ENCODE measurements at places on chromosomes 16 and 17.

DNA sequence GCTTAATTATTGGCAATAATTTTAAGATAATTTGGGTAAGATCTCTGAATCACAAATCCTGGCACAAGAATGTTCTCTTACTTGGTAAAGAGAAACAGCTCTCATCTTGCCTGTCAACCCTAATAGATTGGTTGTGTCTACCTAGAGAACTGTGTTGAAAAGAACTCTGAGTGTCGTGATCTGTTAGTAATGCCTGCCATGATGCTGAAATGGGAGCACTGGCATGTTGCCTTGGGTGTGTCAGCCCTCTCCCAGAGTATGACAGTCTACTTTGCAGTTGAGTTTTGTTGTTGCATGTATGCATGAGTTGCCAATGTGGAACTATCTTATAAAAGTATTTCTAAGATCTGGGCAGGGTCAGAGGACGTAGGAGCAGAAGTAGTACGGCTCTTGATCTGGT is 221.4 kb downstream of the MAF start:
- no peak for DNase-seq

GRCh38 chr17:47733047-47733673 is at the start of gene TBX21:
TBX21 (plus strand) TSS chr17:47733236; CDS start chr17:47733455, 219 bp downstream.
- DNase-seq, result no peak

- no peak for DNase-seq
Observed at GRCh38 chr17:56300144-56300543, 146.9 kb downstream of the ANKFN1 start.

GRCh38 chr17:77606146-77606864 is 352.2 kb upstream of the TNRC6C start:
- no peak for DNase-seq

DNA sequence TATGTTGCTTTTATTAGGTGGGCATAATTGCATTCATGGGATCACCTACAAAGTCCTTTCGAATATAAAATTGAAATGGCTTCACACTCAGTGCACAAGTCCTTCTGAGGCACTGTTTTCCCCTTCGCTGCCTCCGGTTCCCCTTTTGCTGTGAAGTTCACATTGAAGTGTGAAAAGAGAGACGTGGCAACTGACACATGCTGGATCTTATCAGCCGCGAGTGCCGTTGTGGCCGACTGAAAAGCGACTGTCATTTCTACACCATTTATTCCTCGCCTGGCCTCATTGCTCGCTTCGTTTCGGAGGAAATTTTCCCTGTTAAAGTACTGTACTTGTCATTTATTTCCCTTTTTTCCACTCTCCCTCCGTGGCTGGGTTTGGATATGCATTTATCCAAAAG is 423.5 kb downstream of the MAF start:
- no peak for DNase-seq

DNA sequence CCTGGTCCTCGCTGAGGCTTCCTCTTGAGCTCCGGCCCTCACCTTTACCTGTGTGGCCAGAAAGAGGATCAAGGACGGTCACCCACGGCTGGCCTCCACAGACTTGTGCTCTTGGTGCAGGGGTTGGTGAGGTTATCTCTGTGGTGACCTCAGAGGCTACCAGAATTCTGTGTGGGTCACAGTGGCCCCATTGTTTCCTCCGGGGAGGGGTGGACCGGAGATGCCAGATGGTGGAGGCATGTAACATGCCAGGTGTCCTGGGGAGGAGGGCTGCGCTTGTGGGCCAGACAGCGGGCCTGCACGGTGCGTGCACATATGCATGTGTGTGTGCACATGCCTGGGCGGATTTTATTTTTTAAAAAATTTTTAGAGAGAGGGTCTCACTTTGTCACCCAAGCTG is 6.3 kb downstream of the SGCA start:
- no peak for DNase-seq

DNA sequence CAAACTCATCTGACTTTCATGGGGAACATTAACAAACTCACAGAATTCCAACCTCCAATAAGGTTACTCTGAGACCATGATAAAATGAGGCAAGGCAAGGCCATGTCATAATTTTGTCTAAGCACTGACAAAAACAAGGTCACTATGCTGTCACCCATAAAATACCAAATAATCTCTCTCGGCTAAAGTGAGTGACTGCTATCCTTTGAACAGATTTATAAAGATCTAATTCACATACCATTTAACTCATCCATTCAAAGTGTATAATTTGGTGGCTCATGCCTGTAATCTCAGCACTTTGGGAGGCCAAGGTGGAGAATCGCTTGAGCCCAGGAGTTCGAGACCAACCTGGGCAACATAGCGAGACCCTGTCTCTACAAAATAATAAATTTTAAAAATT is 20.6 kb upstream of the CA4 start:
- no peak for DNase-seq

DNA sequence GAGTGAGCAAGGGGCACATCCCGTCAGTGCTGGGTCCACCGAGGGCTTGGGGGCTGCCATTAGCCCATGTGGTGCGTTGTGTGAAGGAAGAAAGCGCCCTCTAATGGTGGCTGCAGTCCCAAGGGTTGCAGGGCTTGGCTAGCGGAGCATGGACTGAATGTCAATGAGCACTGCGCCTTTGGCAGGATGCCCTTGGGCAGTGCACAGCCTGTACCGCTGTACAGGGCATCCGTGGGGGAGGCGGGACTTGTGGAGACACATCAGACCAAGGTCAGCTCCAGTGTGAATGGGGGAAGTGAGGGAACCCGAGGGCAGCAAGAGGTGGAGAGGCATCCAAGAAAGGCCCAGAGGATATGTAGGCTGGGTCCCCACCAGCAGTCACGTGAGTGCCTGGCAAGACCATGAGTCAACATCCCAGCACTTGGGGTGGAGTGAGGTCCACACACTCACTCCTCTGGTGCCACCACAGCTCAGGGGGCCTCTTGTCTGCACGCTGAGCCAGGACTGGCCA is 75.5 kb upstream of the MED9 start:
- no peak for DNase-seq

DNA sequence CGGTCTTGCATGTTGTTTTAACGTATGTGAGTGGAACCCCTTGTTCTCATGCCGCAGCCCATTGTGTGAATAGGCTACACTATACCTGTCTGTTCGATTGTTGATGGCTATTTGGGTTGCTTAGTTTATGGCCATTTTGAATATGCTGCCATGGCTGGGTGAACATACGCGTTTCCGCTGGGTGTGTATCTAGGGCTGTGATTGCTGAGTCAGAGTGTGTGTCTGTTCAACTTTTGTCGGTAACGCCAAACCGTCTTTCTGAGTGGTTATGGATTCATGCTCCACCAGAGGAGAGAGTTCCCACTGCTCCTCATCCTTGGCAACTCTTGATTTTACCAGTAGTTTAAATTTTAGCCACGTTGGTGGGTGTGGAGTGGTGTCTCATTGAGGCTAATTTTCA is 77.0 kb downstream of the METRNL start:
- no peak for DNase-seq

- DNase-seq, result no peak
Observed at GRCh38 chr16:35308674-35309073, 1849.3 kb downstream of the TP53TG3F start.

DNA sequence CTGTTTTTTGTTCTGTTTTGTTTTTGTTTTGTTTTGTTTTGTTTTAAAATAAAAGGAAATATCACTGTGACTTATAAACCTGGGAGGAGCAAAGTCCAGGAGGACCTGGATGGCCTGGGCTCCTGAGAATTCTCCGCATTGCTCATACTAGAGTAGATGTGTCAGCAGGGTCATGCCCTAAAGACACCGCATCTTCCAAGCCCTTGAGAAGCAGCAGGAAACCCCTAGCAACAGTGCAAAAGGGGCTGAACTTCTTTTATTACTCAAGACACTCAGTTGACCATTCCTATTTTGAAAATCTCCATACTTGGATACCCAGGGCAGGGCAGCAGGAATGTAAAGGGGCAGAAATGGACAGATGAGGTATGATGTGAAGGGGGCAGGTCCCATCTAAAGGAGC is 51.8 kb downstream of the SYT17 start:
- DNase-seq, result no peak

DNA sequence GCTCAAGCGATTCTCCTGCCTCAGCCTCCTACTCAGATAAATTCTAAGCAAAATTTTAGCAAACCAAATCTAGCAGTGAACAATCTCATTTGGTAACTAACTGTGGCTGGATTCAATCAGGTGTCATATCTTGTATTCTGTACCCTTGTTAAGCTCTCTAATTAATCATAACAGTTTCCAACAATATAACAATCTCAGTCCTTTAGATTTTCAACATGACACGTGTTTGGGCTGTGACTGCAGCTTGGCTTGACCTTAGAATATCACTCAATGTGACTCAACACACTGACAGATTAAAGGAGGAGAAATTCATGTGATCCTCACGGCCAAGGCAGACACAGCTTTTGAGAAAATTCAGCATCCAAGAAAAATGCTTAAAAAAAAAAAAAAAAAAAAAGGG is 133.6 kb downstream of the BANP start:
- no peak for DNase-seq

All from cortex of kidney (tissue), 1 donor.